ENCODE measurements at places on chromosomes 2 and 18.

DNA sequence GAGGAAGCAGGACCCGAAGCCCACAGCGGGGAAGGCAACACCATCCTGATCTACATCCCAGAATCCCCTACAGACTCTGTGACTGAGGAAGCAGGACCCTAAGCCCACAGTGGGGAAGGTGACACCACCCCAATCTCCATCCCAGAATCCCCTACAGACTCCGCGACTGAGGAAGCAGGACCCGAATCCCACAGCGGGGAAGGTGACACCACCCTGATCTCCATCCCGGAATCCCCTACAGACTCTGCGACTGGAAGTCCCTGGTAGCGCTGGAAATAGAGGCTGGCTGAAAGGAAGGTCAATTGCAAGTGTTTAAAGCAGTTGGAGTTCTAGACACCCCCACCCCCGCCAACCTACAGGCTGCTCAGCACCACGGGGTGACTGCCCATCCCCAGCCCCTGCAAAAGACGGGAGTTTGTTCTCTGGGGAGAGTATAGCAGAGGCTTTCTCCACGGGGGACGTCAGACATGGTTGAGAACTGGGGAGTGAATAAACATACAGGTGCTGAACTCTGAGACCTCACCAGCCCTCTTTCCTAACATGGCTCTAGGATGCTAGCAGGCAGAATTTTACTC lies 21.0 kb downstream of the CIB4 start:
- DNase-seq = no peak

- DNase-seq = peak; percentile 40
Observed at GRCh38 chr18:76953156-76953555, 130.8 kb downstream of the ZNF236 start.

- no peak for DNase-seq
Observed at GRCh38 chr2:8984157-8984556, 19.3 kb downstream of the MBOAT2 start.

DNA sequence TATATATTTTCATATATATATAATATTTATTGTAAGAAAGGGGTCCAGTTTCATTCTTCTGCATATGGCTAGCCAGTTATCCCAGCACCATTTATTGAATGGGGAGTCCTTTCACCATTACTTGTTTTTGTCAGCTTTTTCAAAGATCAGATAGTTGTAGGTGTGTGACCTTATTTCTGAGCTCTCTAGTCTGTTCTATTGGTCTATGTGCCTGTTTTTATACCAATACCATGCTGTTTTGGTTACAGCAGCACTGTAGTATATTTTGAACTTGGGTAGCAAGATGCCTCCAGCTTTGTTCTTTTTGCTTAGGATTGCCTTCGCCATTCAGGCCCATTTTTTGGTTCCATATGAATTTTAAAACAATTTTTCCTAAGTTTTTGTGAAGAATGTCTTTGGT lies 320.1 kb downstream of the CDH2 start:
- no peak for DNase-seq

DNA sequence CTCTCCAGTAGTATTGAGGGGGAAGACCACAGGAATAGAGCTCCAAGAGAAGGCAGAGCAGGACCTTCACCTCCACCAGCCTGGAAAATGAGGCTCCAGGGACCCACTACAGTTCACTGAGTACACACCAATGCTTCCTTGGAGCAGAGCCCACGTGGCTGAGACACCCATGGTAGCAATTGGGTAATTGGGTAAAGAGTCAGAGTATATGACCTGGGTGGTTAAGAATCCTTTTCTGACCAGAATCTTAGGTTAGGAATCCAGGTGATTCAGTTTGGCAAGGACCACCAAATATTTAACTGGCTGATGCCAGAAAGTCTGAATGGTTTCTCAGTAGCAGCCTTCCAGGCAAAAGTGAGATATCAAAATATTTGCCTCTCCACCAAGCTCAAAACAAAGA lies 107.7 kb downstream of the MDH1 start:
- no peak for DNase-seq

DNA sequence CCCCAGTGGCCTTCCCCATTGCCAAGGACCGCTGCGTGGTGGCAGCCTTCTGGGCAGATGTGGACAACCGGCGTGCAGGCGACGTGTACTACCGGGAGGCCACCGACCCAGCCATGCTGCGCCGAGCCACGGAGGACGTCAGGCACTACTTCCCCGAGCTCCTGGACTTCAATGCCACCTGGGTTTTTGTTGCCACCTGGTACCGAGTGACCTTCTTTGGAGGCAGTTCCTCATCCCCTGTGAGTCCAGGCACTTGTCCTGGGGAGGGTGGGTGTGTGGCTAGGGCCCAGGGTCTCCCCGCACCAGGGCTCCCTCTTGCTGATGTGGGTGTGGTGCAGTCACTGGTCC lies 31.9 kb downstream of the SNED1 start:
- no peak for DNase-seq

GRCh38 chr2:113201496-113202304 lies 27.9 kb downstream of the PSD4 start:
- DNase-seq = no peak

- no peak for DNase-seq
Observed at GRCh38 chr2:234218266-234219045, 168.0 kb downstream of the SPP2 start.

DNA sequence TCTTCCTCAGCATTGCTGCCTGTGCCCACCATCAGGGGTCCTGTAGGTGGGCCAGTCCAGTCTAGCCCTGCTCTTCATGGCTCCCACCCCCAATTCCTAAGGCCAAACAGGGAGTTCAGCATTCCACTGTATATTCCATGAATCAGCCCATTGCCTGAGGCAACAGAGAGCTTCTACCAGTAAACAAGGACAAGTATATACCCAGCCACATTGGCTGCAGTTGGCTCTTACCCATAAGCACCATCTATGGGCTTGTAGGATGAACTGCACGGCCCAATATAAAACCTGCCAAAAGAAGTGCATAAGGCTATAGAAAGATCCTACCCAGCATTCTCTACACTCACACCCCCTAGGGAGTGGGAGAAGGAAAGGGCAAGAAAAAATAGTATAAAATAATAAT lies 95.1 kb upstream of the SALL3 start:
- no peak for DNase-seq

- peak; percentile 29 for DNase-seq
Observed at GRCh38 chr2:216634370-216635148, 1.3 kb downstream of the IGFBP2 start.
